ENCODE measurements at places on chromosomes 13 and 19.

GRCh38 chr19:35869327-35870123 is 1.2 kb downstream of the APLP1 start:
- peak; percentile 81 for DNase-seq

DNA sequence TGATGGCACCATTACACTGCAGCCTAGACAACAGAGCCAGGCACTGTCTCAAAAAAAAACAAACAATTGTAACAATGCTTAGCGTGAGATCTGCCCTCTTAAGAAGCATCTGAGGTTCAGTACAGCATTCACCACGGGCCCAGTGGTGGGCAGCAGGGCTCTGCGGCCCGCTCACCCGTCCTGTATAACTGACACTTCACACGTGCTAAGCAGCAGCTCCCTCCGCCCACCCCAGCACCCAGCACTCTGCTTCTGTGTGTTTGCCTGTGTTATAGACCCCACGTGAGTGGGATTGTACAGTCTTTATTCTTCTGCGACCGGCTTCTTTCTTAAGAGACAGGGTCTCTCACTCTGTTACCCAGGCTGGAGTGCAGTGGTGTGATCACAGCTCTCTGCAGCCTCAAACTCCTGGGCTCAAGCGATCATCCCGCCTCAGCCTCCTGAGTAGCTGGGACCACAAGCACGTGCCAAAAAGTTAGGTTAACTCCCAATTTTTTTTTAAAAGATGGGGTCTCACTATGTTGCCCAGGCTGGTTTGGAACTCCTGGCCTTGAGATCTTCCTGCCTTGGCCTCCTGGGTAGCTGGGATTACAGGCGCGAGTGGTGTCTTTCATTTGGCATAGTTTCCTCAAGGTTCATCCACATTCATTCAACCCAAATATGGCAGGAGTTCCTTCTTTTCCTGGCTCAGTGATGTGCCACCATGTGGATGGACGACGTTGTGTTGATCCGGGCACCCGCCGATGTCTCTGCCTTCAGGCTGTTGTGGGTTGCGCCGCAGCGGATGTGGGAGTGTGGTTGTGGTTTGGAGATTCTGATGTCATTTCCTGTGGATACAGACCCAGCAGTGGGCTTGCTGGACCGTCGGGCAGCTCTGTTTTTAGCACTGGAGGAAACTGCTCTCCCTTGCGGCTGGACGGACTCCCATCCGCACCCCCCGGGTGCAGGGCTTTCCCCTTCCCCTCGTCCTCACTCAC is 170.0 kb downstream of the KDM4B start:
- DNase-seq = peak; percentile 70

DNA sequence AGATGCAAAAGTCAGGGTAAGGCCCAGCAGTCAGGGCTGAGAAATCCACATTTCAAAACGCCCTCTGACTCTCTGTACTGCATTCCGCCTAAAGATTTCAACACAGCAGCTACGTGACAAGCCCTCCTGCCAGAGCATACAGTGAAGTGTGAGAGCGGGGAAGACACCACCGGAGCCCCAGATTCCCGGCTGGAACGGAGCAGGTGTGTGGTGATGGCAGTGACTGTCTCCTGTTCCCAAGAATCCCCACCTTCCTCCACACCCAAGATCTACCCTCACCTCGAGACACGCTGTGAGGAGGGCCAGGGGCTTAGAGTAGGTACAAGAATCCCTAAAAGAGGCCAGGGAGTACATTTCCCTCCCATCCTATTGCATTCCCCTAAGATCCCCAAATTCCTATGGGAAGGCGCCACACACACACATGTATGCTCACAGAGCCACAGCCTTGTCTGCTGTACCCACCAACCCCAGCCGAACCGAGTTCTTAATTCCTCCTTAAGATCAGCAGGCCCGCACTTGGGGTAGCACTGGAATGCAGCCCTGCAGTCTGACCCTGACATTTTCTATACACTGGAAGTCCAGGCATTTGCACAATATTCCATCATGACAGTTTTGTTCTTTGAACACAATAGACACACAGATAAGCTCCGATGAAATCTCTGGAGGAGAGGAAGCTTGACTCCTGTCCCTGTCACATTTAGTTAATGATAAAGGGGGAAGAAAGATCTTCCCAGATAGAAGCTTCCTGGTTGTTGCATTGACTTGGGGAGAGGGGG is 102.9 kb downstream of the FOXO1 start:
- no peak for DNase-seq

GRCh38 chr19:23991170-23991569 is 76.5 kb downstream of the ZNF726 start:
- DNase-seq = no peak

GRCh38 chr13:73945871-73946270 is 188.3 kb downstream of the KLF12 start:
- DNase-seq = no peak

- no peak for DNase-seq
Observed at GRCh38 chr13:25727810-25728209, 324.0 kb downstream of the SHISA2 start.

GRCh38 chr19:15181394-15181793 is 19.4 kb downstream of the NOTCH3 start:
- no peak for DNase-seq

Measured in activated T-cell treated with anti-CD3 and anti-CD28 coated beads, Interleukin-2, amount 50 U/mL, for 1 hour (primary cell).